Stomach (tissue), 19 donors: ENCODE measurements at places on chromosomes 2 and 18. TPM values are rescaled to one million over a fixed set of nuclear protein-coding genes. Genes with fewer than 3 reads are reported as not detected.

DNA sequence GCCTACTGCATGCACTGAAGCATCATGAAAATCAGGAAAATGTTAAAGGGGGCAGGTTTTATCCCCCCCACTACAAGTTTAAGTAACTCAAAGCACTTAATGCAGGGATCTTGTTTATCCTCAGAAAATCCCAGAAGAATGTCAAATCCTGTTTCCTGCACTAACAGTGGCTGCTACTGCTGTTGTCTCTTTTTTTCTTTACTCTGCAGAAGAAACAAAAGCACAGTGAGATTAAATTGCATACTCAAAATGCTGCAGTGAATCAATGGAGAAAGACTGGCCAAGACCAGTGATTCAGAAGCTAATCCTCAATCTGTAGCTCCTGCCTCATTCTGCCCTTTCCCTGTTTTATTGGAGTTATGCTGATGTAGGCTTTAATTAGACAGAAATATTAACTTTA is 332.3 kb upstream of the FIGN start:
- no peaks in the 10 kb centered on the region for H3K36me3 ChIP-seq
- H3K4me3 ChIP-seq = no peak overlapping the region
- H3K4me1 ChIP-seq = no peaks in the 10 kb centered on the region
- no peak for DNase-seq
- no peaks in the 10 kb centered on the region for H3K27me3 ChIP-seq

GRCh38 chr2:217160103-217160743 is 300.4 kb upstream of the TNP1 start:
- H3K36me3 ChIP-seq = no peaks in the 10 kb centered on the region
- no peaks in the 10 kb centered on the region for H3K27me3 ChIP-seq
- no peak for DNase-seq
- H3K4me3 ChIP-seq = no peak overlapping the region
- peaks cover 11% of the 10 kb centered on the region for H3K4me1 ChIP-seq
- no peak overlapping the region for H3K27ac ChIP-seq

- no peaks in the 10 kb centered on the region for H3K36me3 ChIP-seq
- no peak overlapping the region for H3K4me3 ChIP-seq
- no peaks in the 10 kb centered on the region for H3K27me3 ChIP-seq
- H3K27ac ChIP-seq = no peak overlapping the region
- DNase-seq = no peak
These were observed 103.8 kb upstream of the SMIM21 start for GRCh38 chr18:75531212-75531850.

HOXD4 gene
- polyA plus RNA-seq = not detected

REG1B gene
- polyA plus RNA-seq = 1.7 TPM

CAVIN2 gene
- polyA plus RNA-seq = 13.6 TPM

GRCh38 chr18:37464257-37464656 is 101.3 kb downstream of the CELF4 start:
- no peak overlapping the region for H3K4me3 ChIP-seq
- H3K27ac ChIP-seq = no peak overlapping the region
- H3K36me3 ChIP-seq = no peaks in the 10 kb centered on the region
- H3K4me1 ChIP-seq = no peaks in the 10 kb centered on the region

DNA sequence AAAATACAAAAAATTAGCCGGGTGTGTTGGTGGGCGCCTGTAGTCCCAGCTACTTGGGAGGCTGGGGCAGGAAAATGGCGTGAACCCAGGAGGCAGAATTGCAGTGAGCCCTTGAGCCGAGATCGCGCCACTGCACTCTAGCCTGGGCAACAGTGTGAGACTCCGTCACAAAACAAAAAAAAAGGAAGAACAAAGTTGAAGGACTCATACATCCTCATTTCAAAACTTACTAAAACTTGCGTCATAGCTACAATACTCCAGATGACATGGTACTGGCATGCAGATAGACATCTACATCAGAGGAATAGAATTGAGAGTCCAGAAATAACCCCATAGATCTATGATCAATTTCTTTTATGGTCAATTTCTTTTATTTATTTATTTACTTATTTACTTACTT is 13.6 kb upstream of the CYP27C1 start:
- no peak overlapping the region for H3K4me3 ChIP-seq
- H3K27me3 ChIP-seq = no peaks in the 10 kb centered on the region
- H3K4me1 ChIP-seq = no peaks in the 10 kb centered on the region

DNA sequence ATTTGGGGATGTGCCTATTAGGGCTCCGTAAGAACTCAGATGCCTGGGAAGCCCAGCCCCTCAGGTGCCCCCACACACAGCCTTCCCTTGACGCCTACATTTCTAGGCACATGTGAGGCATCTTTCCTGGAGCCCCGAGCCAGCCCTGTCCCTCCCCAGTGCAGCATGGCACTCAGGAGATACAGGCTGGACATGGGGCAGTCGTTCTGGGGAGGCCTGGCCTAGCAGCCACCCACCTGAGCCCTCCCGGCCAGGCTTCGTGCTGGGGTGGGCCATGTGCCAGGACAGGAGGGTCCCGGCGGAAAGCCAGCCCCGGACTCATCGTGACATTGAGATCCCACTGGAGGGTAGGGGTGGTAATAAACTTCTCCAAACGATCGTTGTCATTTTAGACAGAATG is 15.2 kb downstream of the BOK start:
- no peaks in the 10 kb centered on the region for H3K27me3 ChIP-seq
- H3K27ac ChIP-seq = no peak overlapping the region
- peaks cover 49% of the 10 kb centered on the region for H3K36me3 ChIP-seq
- no peak overlapping the region for H3K4me3 ChIP-seq

GRCh38 chr2:118530976-118531375 is 316.5 kb downstream of the EN1 start:
- no peak overlapping the region for H3K27ac ChIP-seq
- no peak for DNase-seq
- H3K4me3 ChIP-seq = no peak overlapping the region
- no peaks in the 10 kb centered on the region for H3K36me3 ChIP-seq
- H3K4me1 ChIP-seq = no peaks in the 10 kb centered on the region
- H3K27me3 ChIP-seq = no peaks in the 10 kb centered on the region

STON1 gene
- polyA plus RNA-seq = 5.7 TPM

DNA sequence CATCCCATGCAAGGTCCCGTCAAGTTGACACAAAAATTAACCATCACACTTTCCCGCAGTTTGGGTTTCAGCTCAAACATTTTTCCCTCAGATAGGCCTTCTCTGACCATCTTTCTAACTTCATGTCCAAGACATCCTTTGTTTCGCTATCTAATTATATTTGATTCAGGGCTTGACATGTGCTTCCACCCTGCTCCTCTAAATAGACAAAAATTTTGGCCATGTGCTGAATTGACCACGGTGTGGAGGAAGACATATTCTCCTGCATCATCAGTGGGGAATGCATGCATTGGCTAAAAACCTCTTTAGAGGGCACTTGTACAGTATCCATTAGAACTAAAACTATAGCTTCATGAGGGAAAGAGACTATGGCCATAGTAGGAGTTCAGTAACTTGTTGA is 81.2 kb downstream of the PLCL1 start:
- no peak overlapping the region for H3K4me3 ChIP-seq
- no peaks in the 10 kb centered on the region for H3K36me3 ChIP-seq
- no peaks in the 10 kb centered on the region for H3K4me1 ChIP-seq
- no peak for DNase-seq
- H3K27me3 ChIP-seq = no peaks in the 10 kb centered on the region

GRCh38 chr2:177021706-177022343 is 190.8 kb upstream of the HNRNPA3 start:
- no peak for DNase-seq
- no peak overlapping the region for H3K27ac ChIP-seq
- no peaks in the 10 kb centered on the region for H3K4me1 ChIP-seq
- no peaks in the 10 kb centered on the region for H3K36me3 ChIP-seq
- H3K27me3 ChIP-seq = no peaks in the 10 kb centered on the region
- H3K4me3 ChIP-seq = no peak overlapping the region

- H3K4me3 ChIP-seq = no peak overlapping the region
- H3K27me3 ChIP-seq = no peaks in the 10 kb centered on the region
- no peak for DNase-seq
- H3K4me1 ChIP-seq = no peaks in the 10 kb centered on the region
- H3K27ac ChIP-seq = no peak overlapping the region
These were observed 1322.0 kb upstream of the CELF4 start for GRCh38 chr18:38887671-38888020.

GRCh38 chr2:172300851-172301250 is 126.5 kb upstream of the ITGA6 start:
- peaks cover 21% of the 10 kb centered on the region for H3K4me1 ChIP-seq
- H3K4me3 ChIP-seq = no peak overlapping the region
- H3K27me3 ChIP-seq = peaks cover 7% of the 10 kb centered on the region
- DNase-seq = no peak
- no peak overlapping the region for H3K27ac ChIP-seq

DNA sequence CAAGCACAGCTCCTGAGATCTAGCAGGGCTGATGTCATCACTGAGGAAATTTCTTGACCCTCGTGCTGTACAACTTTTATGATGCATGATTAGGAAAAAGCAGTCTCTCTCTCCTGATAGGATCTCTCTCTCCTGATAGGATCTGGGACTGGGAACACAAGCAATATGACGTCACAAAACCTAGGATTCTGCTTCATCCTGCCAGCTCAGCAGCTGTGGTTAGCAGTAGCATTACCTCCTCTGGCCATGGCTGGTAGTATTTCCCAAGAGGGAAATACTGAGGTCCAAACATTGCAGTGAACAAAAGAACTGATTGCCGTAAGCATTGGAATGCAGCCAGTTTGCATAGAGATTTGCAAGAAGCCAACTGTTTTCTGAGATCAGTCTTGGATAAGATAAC is 521.2 kb upstream of the POU3F3 start:
- H3K4me1 ChIP-seq = no peaks in the 10 kb centered on the region
- no peak overlapping the region for H3K27ac ChIP-seq
- no peak for DNase-seq
- no peaks in the 10 kb centered on the region for H3K36me3 ChIP-seq

ANKRD62 gene
- polyA plus RNA-seq = not detected

DNA sequence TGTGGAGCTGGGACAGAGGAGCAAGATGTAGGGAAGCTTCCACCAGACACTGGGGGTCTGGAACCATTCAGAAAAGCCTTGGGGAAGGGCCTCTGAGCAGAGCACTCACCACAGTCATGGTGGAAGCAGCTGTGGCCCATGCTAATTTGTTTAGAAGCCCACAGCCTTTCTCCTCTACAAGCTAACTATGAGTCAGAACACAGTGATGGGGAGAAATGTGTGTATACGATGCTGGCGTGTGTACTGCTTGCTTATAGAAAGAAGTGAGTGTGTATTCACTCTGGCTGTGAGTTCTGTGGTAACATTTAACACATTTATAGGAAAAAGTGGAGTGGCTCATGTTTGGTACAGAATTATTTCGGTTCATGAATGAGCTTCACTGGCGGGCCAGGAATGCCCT is 157.0 kb upstream of the ACAA2 start:
- no peaks in the 10 kb centered on the region for H3K4me1 ChIP-seq
- H3K4me3 ChIP-seq = no peak overlapping the region

IL37 gene
- polyA plus RNA-seq = 0.55 TPM

HOXD10 gene
- polyA plus RNA-seq = not detected

DNA sequence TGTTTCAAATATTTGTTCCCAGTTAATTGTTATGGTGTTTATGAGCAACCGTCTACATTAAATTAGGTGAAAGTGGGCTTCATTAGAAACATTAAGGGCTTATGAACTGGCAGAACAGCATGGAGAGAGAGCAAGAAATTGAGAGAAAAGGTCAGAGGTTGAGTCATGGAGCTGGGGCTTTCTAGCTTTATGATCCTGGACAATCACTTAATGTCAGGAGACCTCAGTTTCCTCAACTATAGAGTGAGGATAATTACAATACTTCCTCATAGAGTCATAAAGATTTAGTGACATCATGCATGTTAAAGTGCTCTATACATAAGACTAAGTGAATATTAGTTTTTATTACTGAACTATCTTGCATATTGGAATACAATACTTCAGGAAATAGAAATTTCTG is 83.9 kb downstream of the PLCL1 start:
- H3K4me3 ChIP-seq = no peak overlapping the region
- no peak overlapping the region for H3K27ac ChIP-seq
- H3K36me3 ChIP-seq = no peaks in the 10 kb centered on the region

GRCh38 chr2:30628341-30628740 is 178.9 kb downstream of the CAPN13 start:
- no peak overlapping the region for H3K4me3 ChIP-seq
- H3K4me1 ChIP-seq = no peaks in the 10 kb centered on the region
- no peak overlapping the region for H3K27ac ChIP-seq
- no peak for DNase-seq

ZNF385B gene
- 8.5 TPM for polyA plus RNA-seq

HTR2B gene
- not detected for polyA plus RNA-seq
